ENCODE measurements at places on chromosomes 13 and 19. TPM values are rescaled to one million over a fixed set of nuclear protein-coding genes. Genes with fewer than 3 reads are reported as not detected.
A peak's percentile ranks its signal among the peaks of the same experiment; 100 is the strongest.

- DNase-seq: no peak
Observed at GRCh38 chr13:67090856-67091255, 139.3 kb downstream of the PCDH9 start.

DNA sequence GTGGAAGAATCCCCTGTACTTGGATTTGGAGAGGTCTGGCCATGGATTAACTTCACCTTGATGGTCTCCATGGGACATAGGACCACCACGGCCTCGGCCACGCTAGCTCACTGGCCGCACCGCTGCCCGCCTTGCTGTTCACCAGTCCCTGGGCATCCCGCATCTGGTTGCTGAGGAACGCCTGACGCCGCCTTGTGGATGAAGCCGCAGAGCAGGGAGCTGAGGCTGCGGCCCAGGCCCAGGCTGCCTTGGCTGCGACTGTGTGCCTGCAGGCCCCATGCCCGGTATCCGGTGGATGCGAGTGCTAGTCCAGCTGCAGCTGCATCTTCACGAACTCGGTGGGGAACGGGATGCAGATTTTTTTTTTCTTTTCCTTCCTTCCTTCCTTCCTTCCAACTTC lies 1407.1 kb downstream of the UQCRFS1 start:
- no peak for DNase-seq

Gene MAST1
- 1.5 TPM for total RNA-seq

Gene PRPF31
- 56.8 TPM for total RNA-seq

GRCh38 chr19:14277608-14278007 lies 71.6 kb upstream of the ADGRL1 start:
- no peak for DNase-seq

GRCh38 chr13:95480131-95480545 lies 72.4 kb upstream of the CLDN10 start:
- no peak for DNase-seq

DNA sequence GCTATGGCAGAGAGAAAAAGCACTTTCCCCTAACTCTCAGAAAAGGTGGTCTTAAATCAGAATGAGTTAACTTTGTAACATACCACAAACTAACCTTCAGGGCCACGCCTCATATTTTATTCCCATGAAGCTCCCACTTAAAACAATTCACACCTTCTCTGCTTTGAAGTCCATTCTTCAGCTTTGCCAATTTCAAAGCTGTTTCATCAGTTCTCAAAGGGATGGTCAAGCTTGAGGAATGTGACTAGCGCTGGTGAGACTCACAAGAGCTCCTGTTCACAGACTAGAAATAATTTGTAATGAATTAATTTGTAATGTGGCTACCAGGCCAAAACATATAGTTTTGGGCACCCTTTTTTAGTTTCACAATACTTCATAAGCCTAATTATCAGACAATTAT lies 68.2 kb downstream of the STK24 start:
- no peak for DNase-seq

DNA sequence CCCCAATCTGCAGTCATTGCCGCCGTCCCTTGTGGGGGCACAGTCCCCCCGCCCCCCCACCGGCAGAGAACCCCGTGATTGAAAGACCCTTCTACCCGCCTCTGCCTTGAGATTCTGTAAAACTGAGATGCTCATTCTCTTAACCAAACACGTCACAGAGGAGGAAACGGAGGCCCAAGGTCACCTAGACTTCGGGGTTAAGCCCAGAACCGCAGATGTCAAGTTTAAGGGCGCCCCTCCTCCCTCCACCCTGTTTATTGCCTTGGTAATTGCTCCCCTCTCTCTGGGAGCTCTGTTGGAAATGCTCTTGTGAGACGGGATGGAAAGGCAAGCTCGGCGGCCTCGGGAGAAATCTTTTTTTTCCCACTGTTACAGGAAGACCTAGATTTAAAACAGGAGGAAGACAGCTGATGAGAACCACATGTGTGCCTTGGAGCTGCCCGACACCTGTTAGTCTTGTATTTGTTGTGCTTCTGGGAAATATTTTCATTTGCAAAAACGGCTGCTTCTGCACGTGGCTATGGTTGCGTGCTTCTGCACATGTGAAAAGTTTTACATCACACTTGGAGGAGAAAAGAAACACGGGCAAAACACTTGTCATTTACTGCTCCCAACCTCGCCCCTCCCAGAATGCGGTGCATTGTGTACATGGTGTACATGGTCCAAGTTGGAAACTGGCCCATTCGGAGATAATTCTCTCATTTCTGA lies 1.1 kb upstream of the MED26 start:
- DNase-seq: peak; percentile 40

Gene GNG7
- total RNA-seq: 4.5 TPM

Gene SYDE1
- total RNA-seq: not detected

DNA sequence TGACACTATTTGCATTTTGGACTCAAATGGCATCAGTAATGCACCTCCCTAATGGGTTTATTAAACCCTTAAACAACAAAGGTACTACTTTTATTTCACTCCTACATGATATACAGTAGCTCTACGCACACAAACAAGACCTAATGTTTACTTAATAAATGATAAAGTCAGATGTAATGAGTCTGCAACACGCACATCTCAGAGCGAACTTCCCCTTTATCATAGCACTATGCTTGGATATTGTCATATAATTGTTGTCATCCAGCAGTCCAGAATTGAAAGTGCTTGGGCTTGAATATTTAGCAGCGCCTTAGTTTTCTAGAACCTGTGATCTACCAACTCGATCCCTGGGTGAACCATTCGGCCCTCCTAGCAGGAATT lies 772 bp downstream of the PARP4 start:
- DNase-seq: no peak

Gene ACER1
- 1.5 TPM for total RNA-seq

- no peak for DNase-seq
Observed at GRCh38 chr19:4870025-4870700, 2.7 kb upstream of the PLIN3 start.

- DNase-seq: no peak
Observed at GRCh38 chr19:10191347-10191746, 3.4 kb downstream of the DNMT1 start.

Gene KLK6
- total RNA-seq: not detected
